Aorta (tissue), 5 donors: ENCODE measurements at places on chromosomes 7 and 10.

- H3K4me1 ChIP-seq = no peaks in the 10 kb centered on the region
- no peaks in the 10 kb centered on the region for H3K36me3 ChIP-seq
- H3K4me3 ChIP-seq = no peak overlapping the region
- no peaks in the 10 kb centered on the region for H3K27me3 ChIP-seq
Observed at GRCh38 chr7:66927348-66927948, 6.4 kb downstream of the TMEM248 start.

- no peaks in the 10 kb centered on the region for H3K4me1 ChIP-seq
- H3K27me3 ChIP-seq = no peaks in the 10 kb centered on the region
- H3K4me3 ChIP-seq = no peak overlapping the region
- DNase-seq = peak; percentile 39
- H3K36me3 ChIP-seq = no peaks in the 10 kb centered on the region
Observed at GRCh38 chr7:1288390-1288995, 55.8 kb downstream of the UNCX start.

GRCh38 chr10:73788864-73789658, 3.7 kb downstream of the ZSWIM8 start:
- no peaks in the 10 kb centered on the region for H3K27me3 ChIP-seq
- H3K4me3 ChIP-seq = no peak overlapping the region
- H3K27ac ChIP-seq = no peak overlapping the region
- DNase-seq = peak; percentile 26
- no peaks in the 10 kb centered on the region for H3K36me3 ChIP-seq

- no peaks in the 10 kb centered on the region for H3K36me3 ChIP-seq
- H3K27ac ChIP-seq = no peak overlapping the region
- H3K27me3 ChIP-seq = peaks cover 1% of the 10 kb centered on the region
- H3K4me1 ChIP-seq = no peaks in the 10 kb centered on the region
- no peak overlapping the region for H3K4me3 ChIP-seq
Observed at GRCh38 chr10:43627942-43628341, 20.7 kb downstream of the ZNF32 start.
